Lower lobe of right lung (tissue), 2 donors: ENCODE measurements at places on chromosomes 4 and X. TPM values are rescaled to one million over a fixed set of nuclear protein-coding genes. Genes with fewer than 3 reads are reported as not detected.

FRG1 gene
- 39.7 TPM for total RNA-seq

SPANXA1 gene
- total RNA-seq: not detected

RASGEF1B gene
- total RNA-seq: 63.0 TPM

- DNase-seq: no peak
These were observed 264.5 kb upstream of the ANKRD50 start for GRCh38 chr4:124977045-124977444.

- DNase-seq: peak; percentile 83
These were observed 516 bp downstream of the SGMS2 start for GRCh38 chr4:107825072-107825824.

- DNase-seq: no peak
These were observed 3.9 kb upstream of the FAAH2 start for GRCh38 chrX:57282568-57282967.

DNA sequence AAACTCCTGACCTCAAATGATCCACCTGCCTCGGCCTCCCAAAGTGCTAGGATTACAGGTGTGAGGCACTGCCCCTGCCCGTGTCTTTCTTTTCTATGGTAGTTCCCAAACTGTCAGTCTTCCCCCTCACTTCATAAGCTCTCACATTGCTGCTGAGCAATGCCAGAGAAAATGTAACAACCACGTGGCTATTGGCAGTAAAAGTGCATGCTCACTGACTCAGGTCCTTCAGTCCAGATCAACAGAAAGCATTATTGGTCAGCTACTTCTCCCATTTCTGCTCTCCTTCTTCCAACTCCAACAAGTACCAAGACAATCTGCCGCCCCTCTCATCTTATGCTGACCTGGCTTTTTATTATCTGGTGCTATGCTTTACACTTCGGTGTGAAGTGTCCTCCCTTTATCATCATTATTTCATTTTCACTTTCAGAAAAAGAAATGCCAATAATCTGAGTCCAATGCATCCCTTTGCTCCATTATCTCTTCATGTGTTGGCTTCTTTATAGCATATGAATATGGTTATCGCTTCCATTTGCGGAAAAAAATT, 133.8 kb upstream of the UGT8 start:
- no peak for DNase-seq

- DNase-seq: no peak
These were observed 241.1 kb downstream of the ANTXR2 start for GRCh38 chr4:79831701-79832514.

DNA sequence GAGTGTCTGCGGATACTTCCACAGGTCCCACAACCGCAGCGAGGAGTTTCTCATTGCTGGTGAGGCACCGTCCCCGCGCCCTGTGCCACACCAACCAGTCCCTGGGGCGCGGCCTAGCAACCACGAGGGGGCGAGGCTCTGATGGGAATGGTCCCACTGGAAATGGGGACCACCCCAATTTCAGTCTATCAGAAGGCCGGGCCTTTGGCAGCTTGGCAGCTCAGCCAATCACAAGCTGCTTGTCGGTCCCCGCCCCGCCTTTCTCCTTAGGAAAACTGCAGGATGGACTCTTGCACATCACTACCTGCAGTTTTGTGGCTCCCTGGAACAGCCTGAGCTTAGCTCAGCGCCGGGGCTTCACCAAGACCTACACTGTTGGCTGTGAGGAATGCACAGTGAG, 3.0 kb downstream of the TIMP1 start:
- no peak for DNase-seq

GRCh38 chr4:71009890-71010588, 16.6 kb downstream of the DCK start:
- no peak for DNase-seq
